ENCODE measurements at places on chromosomes 3 and 15.

- DNase-seq = no peak
Measured at GRCh38 chr3:62041681-62042080, 331.7 kb downstream of the FEZF2 start.

GRCh38 chr3:72355168-72355567 lies 493.1 kb downstream of the SHQ1 start:
- DNase-seq = no peak

DNA sequence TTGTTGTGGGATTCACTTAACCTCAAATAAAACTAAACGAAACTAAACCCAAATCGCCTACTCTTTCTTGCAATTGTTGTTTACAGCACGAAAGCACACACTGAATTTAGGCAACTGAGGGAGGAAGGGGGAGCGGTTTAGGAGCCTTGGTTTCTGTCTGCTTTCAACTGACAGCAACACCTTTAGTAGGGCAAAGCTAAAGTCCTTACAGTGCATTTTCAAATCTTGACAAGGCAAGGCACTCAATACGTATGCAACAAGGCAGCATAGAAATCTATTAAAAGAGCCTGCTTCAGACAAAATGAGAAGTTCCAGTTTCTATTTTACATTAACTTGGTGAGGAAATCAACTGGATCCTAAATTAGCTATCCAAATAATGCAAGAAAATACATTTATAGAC lies 174.6 kb downstream of the CHST2 start:
- DNase-seq = peak; percentile 88

DNA sequence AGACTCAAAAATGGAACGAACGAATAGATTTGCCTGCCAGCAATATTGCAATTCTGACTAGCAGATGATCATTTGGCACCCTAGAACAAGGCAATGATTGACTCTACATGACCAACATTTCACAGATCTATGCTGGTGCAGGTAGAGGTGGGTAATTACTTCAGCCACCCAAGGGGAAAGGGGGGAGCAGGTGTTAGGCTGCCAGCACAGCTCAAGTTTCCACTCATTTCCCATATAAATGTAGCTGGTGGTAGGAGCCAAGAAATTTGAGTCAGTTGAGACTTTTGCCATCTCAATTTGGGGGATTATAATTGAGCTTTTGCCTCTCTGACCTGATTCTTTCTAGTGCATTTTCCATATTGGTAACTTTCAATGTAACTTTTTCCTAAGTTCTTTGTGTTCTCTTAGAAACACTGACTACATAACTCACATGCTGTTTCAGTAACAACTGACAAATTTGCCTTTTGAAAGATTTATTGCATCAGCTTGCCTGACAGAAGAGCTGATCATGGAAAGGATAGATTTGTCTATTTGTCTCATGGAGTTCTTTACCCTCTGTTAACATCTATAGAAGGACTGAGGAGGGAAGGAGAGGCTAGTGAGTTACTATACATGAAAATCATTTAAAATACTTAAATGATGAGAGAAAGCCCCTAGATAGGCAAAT lies 902.5 kb downstream of the ZPLD1 start:
- no peak for DNase-seq

DNA sequence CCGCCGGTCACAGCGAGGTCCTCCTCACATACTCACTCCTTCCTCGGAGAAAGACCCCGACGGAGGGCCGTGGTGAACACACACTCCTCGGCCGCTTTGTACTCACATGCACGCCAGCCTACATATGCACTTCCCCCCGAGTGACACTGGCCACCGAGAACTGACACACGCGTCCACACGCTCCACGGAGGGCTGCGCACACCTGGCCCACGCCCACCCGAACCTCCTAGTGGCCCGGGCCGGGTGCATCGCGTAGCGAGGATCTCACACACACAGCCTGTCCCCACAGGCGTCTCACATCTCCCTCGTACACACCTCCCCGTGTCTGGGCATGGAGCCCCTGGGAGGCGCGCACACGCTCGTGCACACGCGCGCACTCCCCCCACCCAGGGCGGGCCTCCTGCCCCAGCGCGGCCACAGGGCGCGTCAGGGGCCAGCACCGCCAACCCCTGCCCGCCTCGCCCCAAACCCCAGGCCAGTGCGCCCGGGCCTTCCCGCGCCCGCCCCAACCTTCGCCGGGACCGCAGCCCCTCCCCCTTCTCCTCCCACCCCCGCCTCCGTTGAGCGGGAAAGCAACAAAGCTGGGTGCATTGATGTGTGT lies 411 bp upstream of the C3orf70 start:
- DNase-seq = no peak

- peak; percentile 67 for DNase-seq
Measured at GRCh38 chr15:37594417-37594816, 340.0 kb upstream of the TMCO5A start.

- DNase-seq = no peak
Measured at GRCh38 chr3:119870512-119870911, 88.6 kb downstream of the NR1I2 start.

- DNase-seq = no peak
Measured at GRCh38 chr3:150261958-150262357, 146.1 kb upstream of the TSC22D2 start.

DNA sequence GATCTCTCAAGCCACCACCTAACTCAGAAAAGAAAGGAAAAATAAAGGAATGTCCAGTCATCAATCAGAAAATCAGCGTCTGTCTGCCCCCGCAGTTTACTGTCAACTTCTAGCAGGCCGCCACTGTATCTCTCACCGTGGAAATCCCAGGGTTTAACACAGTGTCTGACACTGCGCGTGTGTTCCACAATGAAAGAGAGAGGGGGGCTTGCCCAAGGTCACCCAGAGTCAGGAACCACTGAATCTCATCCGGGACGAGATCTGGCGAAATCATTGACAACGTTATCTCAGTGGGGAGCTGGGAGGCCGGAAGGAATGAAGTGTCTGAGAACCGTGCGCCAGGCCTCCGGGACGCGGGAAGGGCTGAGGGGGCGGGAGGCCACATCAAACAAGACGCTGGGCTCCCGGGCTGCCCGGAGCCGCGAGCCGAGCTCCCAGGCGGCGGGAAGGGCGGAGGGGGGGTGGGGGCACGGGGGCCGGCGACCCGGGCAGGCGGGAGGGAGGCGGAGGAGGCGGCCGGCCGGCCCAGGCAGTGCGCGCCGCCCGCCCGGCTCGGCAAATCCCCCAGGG lies 2.2 kb upstream of the HES1 start:
- DNase-seq = no peak

DNA sequence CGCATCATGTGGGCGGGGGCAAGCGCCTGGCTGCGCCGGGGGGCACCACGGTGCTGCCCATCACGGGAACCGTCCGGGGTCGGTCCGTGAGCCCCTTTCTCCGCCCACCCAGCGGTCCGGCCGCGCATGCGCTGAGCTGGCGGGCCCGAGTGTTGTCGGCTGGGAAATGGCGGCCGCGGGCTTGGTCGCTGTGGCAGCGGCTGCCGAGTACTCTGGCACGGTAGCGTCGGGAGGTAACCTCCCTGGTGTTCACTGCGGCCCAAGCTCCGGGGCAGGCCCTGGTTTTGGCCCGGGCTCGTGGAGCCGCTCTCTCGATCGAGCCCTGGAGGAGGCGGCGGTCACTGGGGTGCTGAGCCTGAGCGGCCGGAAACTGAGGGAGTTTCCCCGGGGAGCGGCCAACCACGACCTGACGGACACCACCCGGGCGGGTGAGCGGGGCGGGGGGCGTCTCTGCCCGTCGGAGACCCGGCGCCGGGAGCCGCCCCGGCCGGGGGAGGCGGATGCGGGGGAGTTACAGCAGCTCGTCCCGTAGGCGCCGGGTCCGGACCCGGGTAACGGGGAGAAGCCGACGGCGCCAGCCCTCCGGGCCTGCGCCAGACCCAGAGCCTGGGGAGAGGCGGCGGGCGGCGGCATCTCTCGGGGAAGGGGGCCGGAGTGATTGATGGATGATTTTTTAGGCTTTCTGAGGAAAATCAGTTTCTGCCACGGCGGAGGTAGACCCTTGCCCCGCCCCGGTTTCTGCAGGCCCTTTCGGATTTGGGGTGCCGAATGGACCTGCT lies at the start of gene LRCH3:
LRCH3 (plus strand) TSS at position 142 of the 779 bp plus-strand sequence; CDS start at position 167, 25 bp downstream.
- peak; percentile 83 for DNase-seq

- DNase-seq = no peak
Measured at GRCh38 chr3:124707656-124708062, 22.6 kb upstream of the UMPS start.

GRCh38 chr3:9012521-9012920 lies 49.2 kb upstream of the RAD18 start:
- no peak for DNase-seq

- DNase-seq = peak; percentile 57
Measured at GRCh38 chr3:51681453-51681852, 10.4 kb downstream of the TEX264 start.

GRCh38 chr3:106811376-106811775 lies 565.9 kb upstream of the CCDC54 start:
- no peak for DNase-seq

DNA sequence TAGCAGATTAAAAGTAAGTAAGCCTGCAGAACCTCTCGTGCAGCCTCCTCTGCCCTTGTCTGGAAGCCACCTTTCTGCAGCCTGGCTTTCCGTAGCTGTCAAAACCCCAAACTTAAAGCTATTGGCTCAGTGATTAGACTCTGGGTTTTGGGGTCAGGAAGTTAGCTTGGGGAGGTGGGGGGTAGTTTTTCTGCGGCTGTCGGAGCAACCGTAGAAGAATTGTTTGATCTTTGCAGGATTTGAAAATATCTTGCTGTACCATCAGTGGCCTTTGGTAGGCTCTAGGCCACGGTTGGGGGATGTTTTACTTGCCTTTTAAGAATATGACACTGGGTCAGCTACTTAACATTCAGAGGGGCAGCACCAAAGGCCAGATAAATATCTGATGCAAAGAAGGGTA lies 88.4 kb upstream of the RASGRP1 start:
- DNase-seq = no peak

GRCh38 chr15:64502551-64502950 lies 42.2 kb downstream of the ZNF609 start:
- DNase-seq = no peak

DNA sequence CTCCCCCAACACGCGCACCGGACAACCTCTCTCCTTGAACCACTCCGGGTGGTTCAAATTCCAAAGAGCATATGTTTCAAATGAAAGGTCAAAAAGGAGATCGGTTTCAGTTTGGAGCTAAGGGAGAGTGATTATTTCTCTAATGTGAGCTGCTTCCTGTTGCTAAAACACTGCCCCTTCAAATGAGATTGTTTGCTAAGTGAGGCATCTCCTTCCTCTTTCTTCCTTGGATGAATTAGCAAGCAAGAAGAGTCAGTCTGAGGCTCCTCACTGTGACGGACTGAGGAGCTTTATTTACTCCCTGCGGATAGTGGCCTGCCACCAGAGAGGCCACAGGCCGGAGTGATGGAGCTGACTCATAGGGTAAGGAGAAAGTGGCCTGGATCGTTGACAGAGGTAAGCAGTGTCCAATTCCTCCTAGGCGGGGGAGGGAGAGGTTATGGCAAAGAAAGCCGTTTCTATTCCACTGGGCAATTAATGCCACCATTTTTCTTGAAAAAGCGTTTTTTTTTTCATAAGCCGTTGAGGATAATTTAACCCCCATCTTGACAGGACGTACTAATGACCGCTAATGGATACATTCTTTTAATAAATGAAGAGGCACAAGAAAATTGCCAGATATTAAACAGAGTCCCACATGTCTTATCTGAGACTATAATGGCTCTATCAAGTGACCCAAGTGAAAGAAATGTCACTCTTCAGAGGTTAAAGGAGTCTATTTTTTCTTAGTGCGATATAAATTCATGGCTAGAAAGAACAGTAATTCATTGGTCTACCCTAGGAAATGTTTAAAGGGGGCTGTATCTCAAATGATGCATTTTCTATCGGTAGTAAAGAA lies 167.0 kb upstream of the ANKRD28 start:
- no peak for DNase-seq

DNA sequence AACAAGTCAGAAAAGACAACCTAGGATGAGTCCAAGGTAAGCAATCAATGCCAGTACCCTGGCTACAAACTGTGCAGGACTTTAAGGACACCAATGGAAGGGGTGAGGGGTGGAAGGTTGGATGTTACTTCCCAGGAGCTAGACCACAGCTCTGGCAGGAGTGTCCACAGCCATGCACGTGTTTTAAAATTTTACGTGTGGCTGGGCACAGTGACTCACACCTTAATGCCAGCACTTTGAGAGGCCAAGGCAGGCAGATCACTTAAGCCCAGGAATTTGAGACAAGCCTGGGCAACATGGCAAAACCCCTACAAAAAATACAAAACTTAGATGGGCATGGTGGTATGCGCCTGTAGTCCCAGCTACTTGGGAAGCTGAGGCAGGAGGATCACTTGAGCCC lies 14.7 kb upstream of the HDC start:
- no peak for DNase-seq

GRCh38 chr3:9123840-9124239 lies 125.6 kb downstream of the SRGAP3 start:
- DNase-seq = no peak

DNA sequence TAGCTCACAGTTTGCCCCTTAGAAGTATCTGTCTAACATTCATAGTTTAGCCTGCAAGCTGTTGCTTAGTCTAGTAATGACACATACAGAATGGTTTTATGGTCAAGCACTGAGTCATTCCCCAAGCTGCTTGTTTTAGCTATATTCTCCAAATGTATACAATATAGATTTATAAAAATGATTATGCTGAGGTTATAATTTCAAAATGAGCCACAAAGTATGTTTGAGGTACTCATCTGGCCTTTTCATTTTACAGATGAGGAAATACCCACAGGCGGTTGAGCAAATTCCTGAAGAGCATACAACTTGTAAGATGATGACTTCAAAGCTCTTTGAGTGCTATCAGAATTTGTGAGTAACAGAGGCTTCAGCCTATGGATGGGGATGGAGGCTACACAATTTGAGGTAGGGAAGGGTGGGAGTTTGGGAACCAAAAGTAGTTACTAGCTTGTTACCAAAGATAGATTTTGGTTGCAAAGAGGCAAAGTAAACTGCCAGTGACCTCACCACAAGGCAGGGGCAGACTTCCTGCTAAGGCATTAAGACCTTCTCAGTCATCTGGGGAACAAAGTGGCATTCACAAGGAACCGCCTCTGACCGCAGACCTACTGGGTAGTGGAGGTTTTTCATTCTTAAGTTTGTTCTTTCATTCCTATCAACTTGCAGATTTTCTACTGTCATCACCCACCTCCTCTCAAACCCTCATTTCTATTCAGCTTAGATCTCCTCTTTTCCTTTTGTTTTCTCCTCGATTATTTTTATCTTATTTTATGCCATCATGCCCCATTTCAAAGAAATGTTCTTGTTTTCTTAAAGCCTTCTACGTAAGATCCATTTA lies 257.2 kb upstream of the NECTIN3 start:
- peak; percentile 56 for DNase-seq

DNA sequence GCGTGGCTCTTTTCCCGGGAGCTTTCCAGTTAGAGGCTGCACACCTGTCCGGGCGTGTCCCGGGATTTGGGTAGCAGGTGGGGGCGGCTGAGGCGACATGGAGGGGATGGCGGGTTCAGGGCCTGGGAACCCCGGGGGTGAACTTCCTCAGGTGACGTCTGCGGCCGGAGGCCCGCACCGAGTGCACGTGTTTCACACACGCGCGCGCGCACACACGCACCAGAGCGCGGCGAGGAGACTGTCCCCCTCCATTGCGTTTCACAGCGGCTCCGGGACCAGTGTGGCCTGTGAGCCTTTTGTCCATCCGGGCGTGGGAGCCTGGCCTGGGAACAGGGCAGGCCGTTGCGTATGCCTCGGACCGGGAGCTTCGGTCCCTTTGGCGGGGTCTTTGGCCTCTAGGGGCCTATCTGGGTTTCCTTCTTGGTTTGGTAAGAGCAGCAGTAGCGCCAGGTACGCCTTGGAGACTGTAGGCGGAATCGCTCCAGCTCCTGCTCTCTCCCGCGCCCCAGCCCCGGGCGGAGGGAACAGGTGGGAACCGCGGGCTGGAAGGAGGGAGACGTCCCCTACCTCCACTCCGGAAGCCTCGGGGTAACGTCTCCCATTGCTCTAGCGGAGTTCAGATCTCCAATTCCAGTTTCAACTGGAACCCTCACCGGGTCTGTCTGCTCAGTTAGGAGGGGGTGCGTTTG lies 220.0 kb downstream of the MEIS2 start:
- no peak for DNase-seq

GRCh38 chr3:173739726-173740125 lies 342.2 kb downstream of the NLGN1 start:
- no peak for DNase-seq
